Uterus (tissue), 4 donors: ENCODE measurements at places on chromosomes 4 and X. TPM values are rescaled to one million over a fixed set of nuclear protein-coding genes. Genes with fewer than 3 reads are reported as not detected.

Gene DKK2
- not detected for total RNA-seq

DNA sequence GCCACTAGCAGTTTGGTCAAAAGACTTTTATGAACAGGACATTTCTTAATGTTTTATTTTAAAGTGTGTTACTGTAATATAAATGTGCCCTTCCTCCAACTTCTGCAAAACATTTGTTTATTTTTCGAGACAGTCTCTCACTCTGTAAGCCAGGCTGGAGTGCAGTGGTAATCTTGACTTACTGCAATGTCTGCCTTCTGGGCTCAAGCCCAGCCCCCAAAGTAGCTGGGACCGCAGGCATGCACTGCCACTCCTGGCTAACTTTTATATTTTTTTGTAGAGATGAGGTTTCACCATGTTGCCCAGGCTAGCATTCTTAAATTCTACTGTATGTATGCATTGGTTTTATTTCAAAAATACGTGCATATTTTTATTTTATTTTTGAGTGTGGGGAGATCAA, 1201.9 kb downstream of the STIM2 start:
- no peak for DNase-seq

Gene ERAS
- total RNA-seq = 0.41 TPM

Gene TLR2
- 19.1 TPM for total RNA-seq
